ENCODE measurements at places on chromosomes 1 and 21.

DNA sequence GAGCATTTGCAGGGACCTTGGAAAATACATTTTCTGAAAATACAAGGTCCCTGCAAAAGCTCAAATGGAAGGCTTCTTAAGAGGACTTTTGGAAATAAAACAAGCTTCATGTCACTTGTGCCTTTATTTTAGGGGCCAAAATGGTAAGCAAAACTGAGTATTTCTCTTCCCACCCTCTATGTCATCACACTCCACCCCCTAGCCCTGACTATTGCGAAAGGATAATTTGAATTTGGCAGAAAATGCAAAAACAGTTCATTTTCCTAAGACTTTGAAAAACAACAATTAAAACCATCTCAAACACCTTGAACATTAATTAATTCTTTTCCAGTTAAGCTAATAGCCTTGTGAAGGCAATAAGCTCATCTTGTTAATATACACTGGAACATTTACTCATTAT, 201.7 kb downstream of the TM2D1 start:
- H3K36me3 ChIP-seq: no peaks in the 10 kb centered on the region
- DNase-seq: no peak
- no peak overlapping the region for H3K4me3 ChIP-seq
- no peaks in the 10 kb centered on the region for H3K4me1 ChIP-seq
- H3K27ac ChIP-seq: no peak overlapping the region
- no peaks in the 10 kb centered on the region for H3K27me3 ChIP-seq

DNA sequence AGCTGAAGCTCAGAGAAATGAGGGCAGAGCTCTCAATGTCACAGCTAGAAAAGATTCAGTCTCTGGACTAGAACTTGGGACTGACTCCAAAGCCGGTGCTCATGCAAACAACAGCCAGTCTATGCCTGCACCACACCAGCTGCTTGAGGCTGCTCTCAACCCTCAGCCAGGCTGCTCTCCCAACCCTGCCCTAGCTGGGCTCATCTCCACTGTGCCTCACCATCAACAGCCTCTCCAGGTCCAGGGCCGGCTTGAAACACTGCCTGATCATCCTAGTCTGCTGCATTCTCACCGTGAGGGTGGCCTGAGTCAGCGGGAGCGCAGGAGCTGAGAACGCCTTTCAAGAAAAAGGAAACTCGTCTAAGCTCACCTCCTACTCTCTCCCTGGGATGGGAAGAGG, 94.5 kb downstream of the PTPRU start:
- DNase-seq: no peak
- no peaks in the 10 kb centered on the region for H3K4me1 ChIP-seq
- H3K4me3 ChIP-seq: no peak overlapping the region
- H3K27me3 ChIP-seq: peaks cover 2% of the 10 kb centered on the region

DNA sequence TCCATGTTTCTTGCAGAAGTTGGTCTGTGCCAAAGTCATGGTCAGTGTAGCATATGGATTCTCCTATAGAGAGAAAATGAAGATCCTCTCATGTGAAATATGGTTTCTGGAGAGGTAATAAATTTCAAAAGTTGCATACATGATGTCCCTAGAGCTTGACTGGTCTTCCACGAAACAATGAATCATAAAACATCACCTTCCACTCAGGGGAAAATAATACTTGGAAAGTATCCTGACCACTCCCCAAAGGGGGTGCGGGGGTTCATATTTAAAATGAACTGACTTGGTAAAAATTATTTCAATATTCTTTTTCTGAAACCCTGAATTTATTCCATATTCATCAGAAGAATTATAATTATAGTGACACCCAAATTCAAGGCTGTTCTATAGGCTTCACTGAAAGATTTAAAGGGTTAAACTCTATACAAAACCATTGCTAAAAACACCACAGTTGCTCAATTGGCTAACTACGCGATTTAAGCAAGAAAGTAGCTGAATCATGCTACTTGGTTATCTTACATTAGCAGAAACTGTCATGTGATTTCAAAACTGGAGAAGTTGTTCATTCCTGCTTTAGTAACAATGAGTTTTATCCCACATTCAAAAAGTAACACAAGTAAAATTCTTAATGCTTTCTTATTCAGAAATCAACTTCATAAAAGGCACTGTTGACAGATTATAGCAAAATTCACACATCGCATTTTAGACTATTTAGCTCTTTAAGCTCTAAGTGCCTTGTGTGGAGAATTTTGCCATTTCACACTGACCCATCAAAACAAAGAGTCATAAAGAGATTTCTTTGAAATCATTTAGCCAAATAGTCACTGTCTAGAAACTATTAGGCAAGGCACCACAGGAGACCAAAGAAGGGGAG, 5.3 kb downstream of the CREG1 start:
- no peaks in the 10 kb centered on the region for H3K36me3 ChIP-seq
- no peak overlapping the region for H3K4me3 ChIP-seq
- H3K27me3 ChIP-seq: no peaks in the 10 kb centered on the region
- no peak for DNase-seq
- H3K27ac ChIP-seq: no peak overlapping the region
- no peaks in the 10 kb centered on the region for H3K4me1 ChIP-seq

- H3K4me1 ChIP-seq: no peaks in the 10 kb centered on the region
- peaks cover 8% of the 10 kb centered on the region for H3K27me3 ChIP-seq
- DNase-seq: no peak
- H3K4me3 ChIP-seq: no peak overlapping the region
- H3K27ac ChIP-seq: no peak overlapping the region
Observed at GRCh38 chr1:167186771-167187170, 33.9 kb upstream of the POU2F1 start.

- H3K27me3 ChIP-seq: no peaks in the 10 kb centered on the region
- H3K4me3 ChIP-seq: peak overlapping the region; percentile 55
- no peaks in the 10 kb centered on the region for H3K36me3 ChIP-seq
Observed at GRCh38 chr1:226870026-226870400, 403 bp upstream of the PSEN2 start.

- H3K27ac ChIP-seq: no peak overlapping the region
- no peak for DNase-seq
- H3K36me3 ChIP-seq: no peaks in the 10 kb centered on the region
- no peaks in the 10 kb centered on the region for H3K27me3 ChIP-seq
- no peaks in the 10 kb centered on the region for H3K4me1 ChIP-seq
Observed at GRCh38 chr1:178493301-178493741, 3.4 kb downstream of the CLEC20A start.

- no peaks in the 10 kb centered on the region for H3K27me3 ChIP-seq
- peak within 1 kb of the TSS; percentile 49 for H3K27ac ChIP-seq
Observed at GRCh38 chr1:26529655-26530409, at the start of gene RPS6KA1. Gene RPS6KA1, plus strand, starts transcription at chr1:26529761. Its CDS starts 160 bp downstream, at chr1:26529921.

GRCh38 chr1:235835226-235835625, 31.5 kb downstream of the LYST start:
- no peaks in the 10 kb centered on the region for H3K27me3 ChIP-seq
- no peak overlapping the region for H3K4me3 ChIP-seq
- H3K36me3 ChIP-seq: no peaks in the 10 kb centered on the region
- no peaks in the 10 kb centered on the region for H3K4me1 ChIP-seq
- DNase-seq: no peak
- no peak overlapping the region for H3K27ac ChIP-seq

DNA sequence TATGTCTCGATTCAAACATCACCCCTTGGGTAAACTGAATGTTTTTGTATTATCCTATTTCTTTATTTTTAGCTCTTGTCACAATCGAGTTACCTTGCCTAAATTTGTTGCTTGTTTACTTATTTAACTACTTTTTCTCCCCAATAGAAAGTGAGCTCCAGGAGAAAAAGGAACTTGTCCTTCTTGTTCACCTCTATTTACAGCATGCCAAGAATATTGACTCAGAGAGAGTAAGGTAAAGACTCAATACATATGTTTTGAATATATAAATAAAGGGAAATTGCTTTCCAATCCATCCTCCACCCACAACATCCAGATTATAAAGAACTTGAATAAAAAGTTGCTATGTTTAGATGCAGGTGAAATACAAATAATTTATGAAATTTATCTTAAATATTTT, 107.3 kb upstream of the PDC start:
- no peak for DNase-seq
- no peaks in the 10 kb centered on the region for H3K36me3 ChIP-seq

GRCh38 chr1:179925922-179926849, 28.4 kb upstream of the CEP350 start:
- H3K36me3 ChIP-seq: no peaks in the 10 kb centered on the region
- H3K27me3 ChIP-seq: no peaks in the 10 kb centered on the region
- DNase-seq: no peak

DNA sequence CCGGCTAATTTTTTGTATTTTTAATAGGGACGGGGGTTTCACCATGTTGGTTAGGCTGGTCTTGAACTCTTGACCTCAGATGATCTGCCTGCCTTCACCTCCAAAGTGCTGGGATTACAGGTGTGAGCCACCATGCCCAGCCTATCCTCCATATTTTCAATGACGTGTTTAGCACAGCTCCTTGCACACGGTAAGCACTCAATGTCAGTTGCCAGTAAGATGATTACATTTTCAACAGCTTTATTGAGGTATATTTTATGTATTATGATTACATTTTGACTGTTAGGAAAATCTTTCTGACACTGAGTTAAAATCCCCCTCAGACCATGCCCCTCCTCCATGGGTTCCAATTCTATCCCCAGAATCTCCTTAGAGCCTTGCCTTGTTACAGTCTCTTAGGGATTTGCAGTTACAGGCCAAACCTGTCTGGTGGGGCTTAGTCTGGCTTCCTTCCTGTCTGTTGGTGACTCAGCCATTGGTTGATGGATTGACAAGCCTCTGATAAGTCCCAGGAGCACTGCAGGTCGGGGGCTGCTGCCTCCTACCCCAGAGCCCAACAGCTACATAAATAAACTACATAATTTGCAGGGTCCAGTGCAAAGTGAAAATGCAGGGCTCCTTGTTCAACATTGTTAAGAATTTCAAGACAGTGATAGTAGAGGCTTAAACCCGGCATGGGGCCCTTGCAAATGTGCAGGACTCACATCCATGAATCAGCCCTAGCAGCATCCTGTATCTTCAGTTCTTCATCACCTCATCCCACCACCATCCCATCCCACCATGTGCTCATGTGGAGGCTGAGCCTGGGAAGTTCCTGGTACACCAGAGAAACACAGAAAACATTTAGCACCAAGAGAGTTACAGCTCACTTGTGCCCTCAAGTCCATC, 23.4 kb downstream of the COA7 start:
- peak; percentile 53 for DNase-seq
- no peaks in the 10 kb centered on the region for H3K27me3 ChIP-seq
- peaks cover 11% of the 10 kb centered on the region for H3K4me1 ChIP-seq
- H3K4me3 ChIP-seq: no peak overlapping the region
- H3K36me3 ChIP-seq: no peaks in the 10 kb centered on the region
- H3K27ac ChIP-seq: peak overlapping the region; percentile 50

GRCh38 chr1:89757532-89757931, 63.3 kb upstream of the LRRC8D start:
- peaks cover 51% of the 10 kb centered on the region for H3K4me1 ChIP-seq
- no peaks in the 10 kb centered on the region for H3K27me3 ChIP-seq
- no peaks in the 10 kb centered on the region for H3K36me3 ChIP-seq
- DNase-seq: peak; percentile 85
- H3K27ac ChIP-seq: peak overlapping the region; percentile 49

GRCh38 chr1:62438163-62438562, 1.3 kb downstream of the USP1 start:
- H3K4me3 ChIP-seq: peak overlapping the region; percentile 73
- no peaks in the 10 kb centered on the region for H3K27me3 ChIP-seq
- peaks cover 13% of the 10 kb centered on the region for H3K4me1 ChIP-seq
- peak; percentile 35 for DNase-seq

GRCh38 chr1:197976368-197976767, 59.2 kb downstream of the LHX9 start:
- no peak for DNase-seq
- H3K27me3 ChIP-seq: peaks cover 1% of the 10 kb centered on the region
- H3K4me3 ChIP-seq: no peak overlapping the region
- H3K27ac ChIP-seq: no peak overlapping the region
- no peaks in the 10 kb centered on the region for H3K36me3 ChIP-seq

DNA sequence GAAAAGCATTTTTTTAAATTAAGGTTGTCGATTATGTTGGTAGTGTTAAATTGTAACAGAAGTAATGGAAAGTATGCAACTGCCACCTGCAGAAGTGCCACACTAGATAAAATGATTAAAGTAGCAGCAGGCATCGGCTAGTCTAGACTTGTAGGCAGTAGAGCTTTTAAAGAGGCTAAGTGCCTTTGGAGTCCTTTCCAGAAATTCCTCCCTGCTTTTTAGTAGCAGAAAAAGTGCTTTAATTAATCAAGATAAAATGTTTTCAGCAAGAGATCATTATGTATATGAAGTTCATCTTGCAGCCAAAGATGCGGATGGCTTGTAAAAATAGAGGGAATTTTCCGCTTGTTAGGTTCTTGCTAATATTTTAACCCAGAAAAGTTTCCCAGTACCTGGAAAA, 87.1 kb upstream of the LRRC8D start:
- no peak overlapping the region for H3K4me3 ChIP-seq
- no peaks in the 10 kb centered on the region for H3K4me1 ChIP-seq
- no peak for DNase-seq
- H3K27ac ChIP-seq: no peak overlapping the region
- H3K36me3 ChIP-seq: no peaks in the 10 kb centered on the region

DNA sequence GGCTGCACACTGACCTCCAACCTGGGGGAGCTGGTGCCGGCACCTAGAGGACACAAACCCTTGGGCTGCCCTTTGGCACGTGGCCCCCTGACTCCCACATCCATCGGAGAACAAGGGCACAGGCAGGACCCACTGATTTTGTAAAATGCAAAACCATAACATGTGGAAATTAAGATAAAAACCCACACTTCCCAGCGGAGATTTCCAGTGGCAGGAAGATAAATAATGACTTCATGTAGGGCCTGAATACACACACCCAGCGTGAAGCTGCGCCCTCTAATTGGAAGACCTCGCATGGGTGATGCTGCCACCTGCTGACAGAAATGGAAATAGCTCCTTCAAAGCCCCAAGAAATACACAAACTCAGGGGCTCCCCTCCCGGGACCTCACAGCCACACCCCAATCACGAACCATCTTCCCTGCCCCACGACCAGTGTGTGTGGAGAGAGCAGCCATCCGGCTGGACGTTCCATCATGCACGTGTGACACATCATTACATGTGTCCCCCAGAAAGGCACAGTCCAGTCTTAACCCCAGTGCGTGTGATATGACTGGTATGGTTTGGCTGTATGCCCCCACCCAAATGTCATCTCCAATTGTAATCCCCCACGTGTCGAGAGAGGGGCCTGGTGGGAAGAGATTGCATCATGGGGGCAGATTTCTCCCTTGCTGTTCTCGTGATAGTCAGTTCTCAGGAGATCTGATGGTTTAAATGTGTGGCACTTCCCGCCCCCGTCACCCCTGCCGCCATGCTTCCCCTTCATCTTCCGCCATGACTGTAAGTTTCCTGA, 5.7 kb upstream of the TPRG1L start:
- peak overlapping the region; percentile 47 for H3K27ac ChIP-seq
- H3K27me3 ChIP-seq: no peaks in the 10 kb centered on the region
- no peak overlapping the region for H3K4me3 ChIP-seq
- no peaks in the 10 kb centered on the region for H3K36me3 ChIP-seq
- DNase-seq: peak; percentile 80

DNA sequence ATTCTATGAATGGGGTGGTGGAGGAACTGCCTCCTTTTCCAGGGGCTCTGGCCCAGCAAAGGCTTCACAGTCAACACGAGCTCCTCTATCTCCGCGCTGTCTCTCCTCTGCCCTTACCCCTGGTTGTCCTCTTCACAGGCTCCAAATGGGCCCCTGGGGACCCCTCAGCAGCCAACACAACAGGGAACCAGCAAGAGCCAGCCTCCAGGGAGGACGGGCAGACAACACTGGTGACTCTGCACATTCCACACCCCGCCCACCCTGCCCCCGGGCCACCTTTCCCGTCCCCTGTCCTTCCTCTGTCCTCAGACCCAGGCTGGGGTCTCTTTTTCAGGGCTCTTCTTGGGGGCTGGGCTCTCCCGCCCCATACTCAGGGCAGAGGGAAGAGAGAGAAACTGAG, 17.5 kb upstream of the ETV3 start:
- no peak overlapping the region for H3K4me3 ChIP-seq
- H3K4me1 ChIP-seq: peaks cover 23% of the 10 kb centered on the region
- DNase-seq: no peak
- H3K36me3 ChIP-seq: no peaks in the 10 kb centered on the region
- no peak overlapping the region for H3K27ac ChIP-seq
- H3K27me3 ChIP-seq: peaks cover 7% of the 10 kb centered on the region

All from endothelial cell of umbilical vein (primary cell).